ENCODE measurements at places on chromosomes 1 and 21. TPM values are rescaled to one million over a fixed set of nuclear protein-coding genes. Genes with fewer than 3 reads are reported as not detected.

DNA sequence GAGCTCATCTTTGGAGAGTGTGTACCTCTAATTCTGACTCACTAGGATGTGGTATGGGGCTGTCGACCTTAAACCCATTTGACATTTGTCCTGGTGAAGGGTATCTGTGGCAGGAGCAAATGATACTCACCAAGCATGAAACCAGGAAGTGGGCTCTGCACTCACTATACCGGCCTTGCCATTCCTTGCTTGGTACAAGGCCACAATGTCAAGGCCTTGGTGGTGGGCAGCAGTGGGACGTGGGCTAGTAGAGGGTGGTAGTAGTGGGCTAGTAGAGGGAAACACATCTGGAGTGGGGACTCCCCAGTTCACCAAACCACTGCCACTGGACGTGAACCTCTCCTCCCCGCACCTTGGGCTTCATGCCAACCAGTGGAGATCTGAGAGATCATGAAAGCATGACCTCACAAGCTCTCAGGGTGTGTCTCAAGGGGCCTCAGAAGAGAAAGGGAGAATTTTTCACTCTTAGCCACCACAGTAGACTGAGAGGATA lies 11.5 kb downstream of the TNFSF4 start:
- DNase-seq, result no peak

DNA sequence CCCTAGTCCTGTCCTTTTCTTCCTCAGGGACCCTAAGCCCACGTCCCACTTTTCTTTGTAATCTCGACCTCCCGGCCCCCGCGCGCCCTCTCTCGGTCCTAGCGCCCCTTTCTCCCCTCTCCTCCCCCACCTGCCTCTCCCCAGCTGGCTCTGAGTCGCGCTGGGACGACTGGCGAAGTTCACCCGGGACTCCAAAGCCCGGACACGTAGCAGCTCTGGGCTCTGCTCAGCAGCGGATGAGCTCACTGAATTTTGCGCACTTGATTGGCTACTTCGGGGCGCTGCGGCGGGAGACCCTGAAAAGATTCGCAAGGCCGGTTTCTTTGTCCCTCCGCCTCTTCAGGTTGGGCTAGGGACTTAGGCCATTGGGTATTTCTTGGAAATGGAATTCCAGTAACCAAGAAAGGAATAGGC lies 16.3 kb upstream of the ACKR1 start:
- DNase-seq, result peak; percentile 16

- no peak for DNase-seq
These were observed 18.4 kb downstream of the LORICRIN start for GRCh38 chr1:153277852-153278251.

- DNase-seq, result no peak
These were observed 141.4 kb downstream of the SYF2 start for GRCh38 chr1:25090707-25091422.

DNA sequence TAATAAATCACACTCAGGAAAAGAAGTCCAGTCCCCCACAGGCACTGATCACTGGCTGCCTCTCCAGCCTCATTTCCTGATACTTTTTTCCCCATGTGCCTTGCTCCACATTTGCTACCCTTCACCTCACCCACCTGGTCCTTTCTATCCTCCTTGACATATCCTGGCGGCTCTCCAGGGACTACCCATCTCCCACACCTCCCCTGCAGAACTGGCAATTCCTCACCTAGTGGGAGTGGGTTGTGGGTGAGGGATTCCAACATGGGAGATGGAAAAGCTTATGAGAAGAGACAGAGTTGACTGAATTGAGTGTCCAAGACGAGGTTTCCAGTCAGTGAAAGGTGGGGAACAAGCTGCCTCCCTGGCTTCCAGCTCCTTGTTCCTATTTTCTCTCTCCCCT lies 69.6 kb downstream of the FCRL5 start:
- no peak for DNase-seq

DNA sequence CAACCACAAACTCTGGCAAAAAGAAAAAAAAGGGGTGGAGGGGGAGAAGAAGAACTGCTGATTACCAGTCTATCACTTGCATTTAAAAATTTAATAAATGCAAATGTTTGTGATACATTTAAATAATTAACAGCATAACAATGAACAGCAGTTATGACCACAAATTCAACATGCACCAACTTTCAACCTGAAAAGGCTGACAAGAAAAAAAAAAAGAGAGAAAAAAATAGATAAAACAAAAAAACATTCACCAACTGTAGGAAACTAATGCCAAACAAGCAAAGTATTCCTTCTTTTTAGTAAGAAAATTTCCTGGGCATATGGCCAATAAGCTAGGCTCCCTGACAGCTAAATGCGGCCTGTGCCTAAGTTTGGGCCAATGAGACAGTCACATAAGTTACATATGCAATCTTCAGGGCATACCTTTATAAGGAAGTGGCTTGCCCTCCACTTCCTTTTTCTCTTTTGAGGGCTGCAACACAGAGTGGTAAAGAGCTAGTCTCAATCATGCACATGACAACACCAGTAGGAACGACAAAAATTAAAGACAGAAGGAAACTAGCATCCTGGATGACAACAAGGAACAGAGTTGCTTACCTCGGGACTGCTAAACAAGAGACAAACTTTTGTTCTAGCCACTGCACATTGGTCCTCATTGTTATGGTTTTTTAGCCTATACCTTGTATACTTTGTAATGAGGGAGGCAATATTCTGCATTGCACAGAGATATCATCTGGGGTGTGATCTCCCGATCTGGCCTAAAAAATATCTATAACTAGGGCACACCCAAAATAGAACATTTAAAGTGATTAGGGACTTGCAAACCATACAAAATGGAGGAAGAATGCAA lies 24.2 kb upstream of the PHTF1 start:
- DNase-seq, result no peak

DNA sequence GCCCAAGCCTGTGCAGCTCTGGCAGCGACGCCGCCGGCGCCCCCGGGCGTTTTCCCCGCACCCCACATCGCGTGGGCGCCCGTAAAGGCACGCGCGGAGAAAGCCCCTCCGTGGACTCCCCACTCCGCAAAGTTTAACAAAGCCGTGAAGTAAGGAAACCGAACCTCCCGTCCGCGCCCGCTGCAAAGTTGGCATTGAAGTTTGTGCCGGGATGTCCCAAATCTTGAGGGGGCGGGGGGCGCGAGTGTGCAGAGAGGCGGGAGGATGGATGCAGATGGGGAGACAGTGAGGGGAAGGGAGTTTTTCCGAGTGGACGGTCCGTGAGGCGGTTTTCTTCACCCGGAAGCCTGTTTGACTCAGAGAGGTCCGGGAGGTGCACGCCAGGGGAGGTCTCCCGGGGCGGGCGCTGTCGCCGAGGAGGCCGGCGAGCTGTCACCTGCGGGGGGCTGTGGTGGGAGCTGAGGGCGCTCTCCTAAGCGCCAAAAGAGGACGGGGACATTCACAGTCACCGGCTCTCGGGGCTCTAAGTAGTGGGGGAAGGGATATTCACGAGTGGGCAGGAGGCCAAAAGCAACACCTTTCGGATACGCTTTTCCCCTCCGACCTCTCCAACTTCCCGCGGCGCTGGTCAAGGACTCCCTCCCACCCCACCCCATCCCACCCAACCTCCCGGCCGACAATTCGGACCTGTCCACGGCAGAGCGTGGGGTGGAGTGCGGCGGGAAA lies 1.3 kb downstream of the WLS start:
- DNase-seq, result no peak

DNA sequence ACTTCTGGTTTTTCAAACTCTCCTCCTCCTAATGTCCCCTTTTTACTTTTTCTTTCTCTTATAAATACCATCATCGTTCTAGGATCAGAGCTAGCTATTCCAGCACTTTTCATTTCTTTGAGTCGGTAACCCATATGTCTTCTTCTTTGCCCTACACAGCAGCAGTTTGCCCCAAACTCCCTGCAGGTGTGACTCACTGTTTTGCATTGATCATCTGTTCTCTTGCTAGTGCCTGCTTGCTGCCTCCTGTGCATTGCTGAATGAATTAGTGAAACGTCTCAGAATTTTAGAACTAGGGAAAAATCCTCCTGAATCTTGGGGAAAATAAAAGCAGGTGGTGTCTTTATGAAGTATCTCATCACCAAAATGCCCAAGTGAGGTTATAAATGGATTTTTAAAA lies 21.7 kb downstream of the KCNK2 start:
- DNase-seq, result no peak

DNA sequence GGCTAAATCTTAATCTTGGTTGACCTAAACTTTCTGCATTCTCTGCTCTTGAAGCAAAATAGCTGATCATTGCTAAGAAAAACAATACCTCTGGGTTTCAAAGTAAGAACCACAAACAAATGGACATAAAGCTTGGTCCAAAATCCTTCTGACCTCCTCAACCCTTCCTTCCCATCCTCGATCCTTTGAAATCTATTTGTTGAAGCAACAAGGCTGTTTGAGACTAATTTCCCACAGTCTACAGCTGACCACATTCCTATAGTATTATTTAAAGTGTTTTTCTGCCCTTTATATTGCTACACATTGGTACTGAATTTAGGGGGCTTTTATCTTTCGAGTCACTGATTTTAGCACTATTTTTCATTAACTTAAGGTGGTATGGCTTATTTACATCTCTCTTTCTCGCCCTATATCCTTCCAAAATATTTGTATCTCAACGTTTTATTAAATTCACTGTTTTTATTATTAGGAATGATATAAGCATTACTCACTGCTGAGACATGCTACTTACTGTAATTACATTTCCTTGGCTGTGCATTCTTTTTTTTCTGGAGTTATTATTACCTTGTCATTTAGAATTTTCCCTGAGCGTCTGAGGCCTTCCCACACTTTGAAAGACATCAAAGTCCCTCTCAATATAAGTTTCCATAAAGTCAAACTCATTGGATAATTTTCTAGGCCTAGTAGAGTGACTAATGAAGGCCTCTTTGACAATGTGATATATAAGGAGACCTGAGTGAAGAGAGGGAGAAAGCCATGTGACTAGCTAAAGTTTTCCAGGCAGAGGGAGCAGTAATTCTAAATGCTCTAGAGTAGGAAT lies 73.9 kb downstream of the RAB3GAP2 start:
- no peak for DNase-seq

GRCh38 chr1:233868461-233868860 lies 36.0 kb upstream of the SLC35F3 start:
- no peak for DNase-seq

The SPRR1A gene
- polyA plus RNA-seq, result not detected

The OPRD1 gene
- 0.31 TPM for polyA plus RNA-seq

The PADI1 gene
- polyA plus RNA-seq, result 0.06 TPM

The TPTE gene
- polyA plus RNA-seq, result not detected
